ENCODE measurements at places on chromosomes 7 and 10.

GRCh38 chr10:86333826-86334487 is 32.6 kb downstream of the GRID1 start:
- no peak for DNase-seq

- DNase-seq: no peak
These were observed 17.6 kb downstream of the MINDY3 start for GRCh38 chr10:15842556-15843169.

DNA sequence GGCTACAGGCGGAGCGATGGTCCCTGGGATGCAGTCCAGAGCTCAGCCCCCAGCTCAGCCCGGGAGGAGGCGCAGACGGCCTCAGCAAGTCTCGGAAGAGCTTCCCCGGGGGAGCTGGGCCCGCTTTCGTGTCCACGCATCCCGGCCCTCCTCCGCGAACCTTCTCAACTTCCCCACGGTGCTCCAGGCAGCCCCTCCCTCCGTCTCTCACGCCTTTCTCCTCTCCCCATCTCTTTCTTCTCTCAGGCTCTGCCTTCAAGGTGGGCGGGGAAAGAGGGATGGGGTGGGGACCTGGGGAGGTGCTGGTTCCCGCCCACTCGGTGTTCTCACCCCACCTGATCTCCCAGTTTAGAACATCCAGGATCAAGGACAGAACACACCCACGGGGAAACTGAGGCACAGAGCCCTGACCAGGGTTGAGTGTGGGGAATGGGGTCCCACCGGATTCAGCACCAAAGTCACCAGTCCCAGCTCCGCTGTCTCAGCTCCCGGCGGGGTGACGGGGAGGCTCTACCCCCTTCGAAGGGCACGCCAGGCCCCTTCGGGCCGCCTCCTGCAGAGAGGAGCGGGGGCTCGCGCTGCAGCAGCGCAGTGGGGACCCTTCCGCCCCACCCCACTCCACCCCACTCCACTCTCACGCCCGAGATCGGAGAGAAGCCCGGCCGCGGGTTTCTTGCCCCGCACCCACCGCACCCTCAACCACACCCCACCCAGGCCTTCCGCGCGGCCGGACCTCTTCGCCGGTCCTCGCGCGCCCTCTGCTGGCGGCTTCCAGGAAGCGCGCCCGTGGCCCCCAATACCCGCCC is 18.2 kb downstream of the POLL start:
- no peak for DNase-seq

DNA sequence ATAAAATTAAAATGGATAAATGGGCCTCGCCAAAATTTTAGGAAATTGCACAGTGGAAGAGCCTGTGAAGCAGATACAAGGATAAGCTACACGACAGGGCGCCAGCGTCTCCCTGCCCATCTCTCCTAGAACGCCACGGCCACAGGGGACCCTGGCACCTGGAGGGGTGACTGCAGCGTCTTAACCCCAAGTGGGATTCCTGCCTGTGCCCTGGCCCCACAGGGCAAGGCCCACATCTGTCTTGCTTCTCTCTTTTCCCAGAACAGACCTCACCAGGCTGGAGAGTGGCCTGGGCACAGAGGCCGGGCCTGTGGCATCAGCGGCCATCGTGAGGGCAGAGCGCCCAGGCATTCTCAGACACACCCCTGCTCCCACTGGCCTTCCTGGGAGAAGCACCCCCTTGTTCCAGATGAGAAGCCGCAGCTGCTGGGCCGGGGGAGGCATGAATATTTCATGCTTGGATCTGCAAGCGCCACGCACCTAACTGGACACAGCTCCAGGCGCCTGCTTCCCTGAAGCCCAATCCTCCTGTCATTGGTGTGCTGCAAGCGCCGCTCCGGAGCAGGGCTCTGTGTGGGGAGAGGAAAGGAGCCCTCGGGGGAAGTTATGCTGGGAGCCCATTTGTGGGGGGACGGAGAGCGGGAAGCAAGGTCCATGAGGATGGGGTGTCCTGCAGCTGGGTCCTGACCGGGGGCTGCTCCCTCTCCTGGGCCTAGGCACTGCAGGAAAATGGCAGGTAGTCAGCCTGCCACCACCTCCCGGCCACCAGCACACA is 153.5 kb downstream of the ELFN1 start:
- DNase-seq: no peak

DNA sequence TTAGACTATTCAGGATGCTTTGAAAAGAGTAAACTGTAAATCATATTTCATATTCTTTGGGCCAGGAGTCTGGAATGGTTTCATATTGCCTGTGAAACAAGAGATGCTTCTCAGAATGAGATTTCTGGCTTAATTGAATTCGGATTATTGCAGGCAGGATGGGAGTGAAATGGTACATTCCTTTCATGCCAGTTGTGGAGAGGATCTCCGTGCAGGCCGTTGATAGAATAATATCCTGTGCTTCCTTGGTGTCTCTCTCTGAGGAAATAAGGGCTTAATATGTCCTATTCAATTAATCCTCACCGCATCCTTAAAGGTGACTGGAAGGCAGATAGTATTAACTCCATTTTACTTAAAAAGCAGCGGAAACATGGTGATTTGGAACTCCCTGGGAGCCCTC is 56.6 kb downstream of the CUX1 start:
- DNase-seq: no peak

DNA sequence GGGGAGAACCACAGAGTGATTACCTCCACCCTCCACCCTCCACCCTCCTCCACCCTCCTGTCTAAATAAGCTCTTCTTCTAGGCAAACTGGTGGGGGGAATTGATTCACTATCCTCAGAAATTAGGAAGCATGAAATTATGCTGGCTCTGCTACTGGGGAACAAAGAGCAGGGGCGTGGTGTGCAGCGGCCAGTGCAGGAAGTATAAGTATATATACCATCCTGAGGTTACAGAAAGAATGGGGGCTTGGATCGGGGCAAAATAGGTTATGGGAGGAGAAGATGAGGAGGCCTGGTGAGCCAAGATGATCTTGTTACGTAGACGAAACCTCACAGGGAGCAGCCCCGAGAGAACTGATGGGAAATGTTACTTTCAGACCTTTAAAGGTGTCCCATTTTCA is 49.1 kb downstream of the SYPL1 start:
- no peak for DNase-seq

DNA sequence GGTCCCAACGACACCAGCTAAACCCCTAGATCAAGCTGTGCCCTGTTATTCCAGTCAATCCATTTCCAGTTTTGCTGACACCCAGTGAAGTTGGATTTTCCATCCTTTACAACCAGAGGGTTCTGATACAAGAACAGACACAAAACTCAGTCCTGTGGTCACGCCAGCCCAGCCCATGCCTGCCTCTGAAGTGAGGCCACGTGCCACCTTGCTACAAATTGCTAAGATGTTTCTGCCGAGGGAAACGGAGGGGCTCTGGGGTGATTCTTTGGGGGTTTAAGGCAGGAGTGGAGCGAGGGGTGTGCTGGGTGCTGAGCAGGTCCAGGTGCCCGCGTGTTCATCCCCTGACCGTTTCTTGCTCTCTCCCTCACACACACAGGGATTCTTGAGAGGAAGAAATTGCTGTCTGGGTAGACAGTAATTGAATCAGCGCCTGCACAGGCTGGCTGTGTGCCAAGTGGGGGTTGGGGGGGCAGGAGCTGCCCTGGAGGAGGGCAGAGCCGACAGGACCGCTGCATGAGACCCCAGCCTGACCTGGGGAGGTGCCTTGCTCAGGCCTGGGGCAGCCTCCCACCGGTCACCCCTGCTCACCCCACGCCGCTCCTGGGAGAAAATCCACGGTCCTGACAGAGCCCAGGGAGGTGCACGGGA is 38.1 kb downstream of the ADAP1 start:
- DNase-seq: no peak

DNA sequence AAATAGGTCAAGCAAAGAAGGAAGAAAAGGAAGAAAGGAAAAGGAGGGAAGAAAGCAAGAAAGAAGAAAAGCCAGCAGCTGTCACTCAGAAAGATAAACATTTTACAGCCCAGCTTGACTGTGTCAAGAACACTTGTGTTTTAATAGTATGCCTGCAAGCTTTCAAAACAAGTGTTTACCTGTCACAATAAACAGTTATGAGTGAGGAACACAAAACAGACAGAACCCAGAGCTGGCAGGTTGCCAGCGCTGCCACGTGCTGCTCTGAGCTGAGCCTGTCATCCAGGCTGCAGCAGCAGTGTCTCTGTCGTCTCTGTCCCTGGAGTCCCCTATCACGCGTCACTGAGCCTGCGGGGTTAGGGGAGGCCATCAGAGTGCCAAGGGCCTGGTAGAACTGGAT is 827.6 kb upstream of the AUTS2 start:
- DNase-seq: no peak

DNA sequence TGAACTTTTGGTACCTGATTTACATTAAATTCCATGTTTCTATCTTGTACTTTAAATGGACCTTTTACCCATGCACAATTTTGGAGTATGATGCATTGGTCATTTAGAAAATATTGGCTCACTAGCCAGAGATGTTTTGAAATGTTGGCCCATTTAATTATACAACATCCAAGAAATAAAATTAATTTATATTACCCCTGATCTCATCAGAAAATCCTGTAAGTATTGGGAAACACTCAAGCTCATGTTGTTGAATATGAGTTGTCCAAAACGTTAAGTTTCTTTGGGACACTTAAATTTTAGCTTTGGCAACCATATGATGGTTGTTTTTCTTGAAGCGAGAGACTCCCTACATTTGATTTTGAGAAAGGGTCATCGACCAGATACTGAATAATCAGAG is 492.7 kb downstream of the RPS24 start:
- no peak for DNase-seq

GRCh38 chr7:154916856-154917807 is 85.8 kb downstream of the PAXIP1 start:
- no peak for DNase-seq

DNA sequence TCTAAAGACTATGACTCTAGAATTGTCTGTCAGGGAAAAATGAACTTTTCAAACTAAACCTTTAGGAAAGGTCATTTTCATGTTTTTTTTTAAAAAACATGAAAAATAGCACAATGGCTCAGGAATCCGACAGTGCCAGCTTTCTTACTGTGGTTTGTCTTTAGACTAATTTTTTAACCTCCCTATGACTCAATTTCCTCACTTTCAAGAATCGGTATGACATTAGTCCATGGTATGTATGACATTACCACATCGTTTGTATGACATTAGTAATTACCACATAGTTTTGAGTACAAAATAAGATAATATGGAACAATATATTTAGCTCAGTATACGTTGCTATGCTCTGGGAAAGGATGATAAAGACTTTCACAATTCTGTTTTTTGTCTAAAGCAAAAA is 383.2 kb downstream of the PTPRN2 start:
- no peak for DNase-seq

GRCh38 chr7:137032436-137032835 is 164.0 kb downstream of the CHRM2 start:
- no peak for DNase-seq

DNA sequence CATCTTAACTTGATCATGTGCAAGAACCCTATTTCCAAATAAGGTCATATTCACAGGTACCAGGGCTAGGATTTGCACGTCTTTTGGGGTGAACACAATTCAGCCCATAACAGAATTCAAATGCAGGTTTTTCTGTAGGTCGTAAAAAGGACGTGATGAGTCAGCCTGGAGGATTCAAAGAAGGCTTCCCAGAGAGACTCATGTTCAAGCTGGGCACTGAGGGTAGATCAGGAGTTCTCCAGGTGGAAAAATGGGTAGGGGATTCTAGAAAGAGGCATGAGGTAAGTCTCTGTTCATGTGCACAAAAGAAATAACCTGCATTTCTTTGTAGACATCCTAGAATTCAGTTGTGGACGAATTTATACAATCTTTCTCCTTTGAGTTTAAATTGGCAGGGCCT is 160.4 kb downstream of the RPS24 start:
- no peak for DNase-seq

GRCh38 chr7:32079510-32079909 is 9.3 kb upstream of the PDE1C start:
- no peak for DNase-seq

DNA sequence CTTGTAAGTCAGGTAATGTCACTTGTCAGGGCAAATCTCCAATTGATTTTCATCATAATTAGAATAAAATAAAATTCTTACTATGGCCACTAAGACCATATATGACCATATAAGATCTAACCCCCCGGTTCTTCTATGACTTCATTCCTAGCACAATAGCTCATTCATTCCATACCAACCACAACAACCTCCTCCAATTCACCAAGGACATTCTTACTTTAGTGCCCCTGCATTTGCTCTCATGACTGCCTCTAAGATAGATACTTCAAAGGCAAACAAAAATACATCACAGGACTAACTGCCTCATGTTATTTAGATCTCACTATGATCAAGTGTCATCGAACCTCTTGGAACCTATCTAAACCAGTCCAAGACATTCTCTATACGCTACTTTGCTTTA is 90.8 kb downstream of the SNX13 start:
- no peak for DNase-seq

DNA sequence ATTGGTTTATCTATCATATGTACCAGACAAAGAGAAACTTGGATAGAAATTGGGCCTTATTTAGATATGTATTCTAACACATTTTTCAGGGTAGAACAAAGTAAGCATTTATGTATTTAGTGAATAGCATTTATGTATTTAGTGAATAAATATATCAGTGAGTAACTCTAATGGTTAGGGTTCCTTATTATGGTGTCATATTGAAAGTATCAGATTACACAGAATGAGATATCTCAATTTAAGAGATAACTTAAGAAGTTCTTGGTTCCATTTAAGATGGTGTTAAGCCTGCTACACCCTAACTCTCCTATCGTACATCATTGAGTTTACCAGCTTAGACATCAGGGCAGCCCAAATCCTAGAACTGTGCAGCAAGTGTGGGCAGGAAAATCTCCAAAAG is 35.9 kb upstream of the DMTF1 start:
- no peak for DNase-seq

DNA sequence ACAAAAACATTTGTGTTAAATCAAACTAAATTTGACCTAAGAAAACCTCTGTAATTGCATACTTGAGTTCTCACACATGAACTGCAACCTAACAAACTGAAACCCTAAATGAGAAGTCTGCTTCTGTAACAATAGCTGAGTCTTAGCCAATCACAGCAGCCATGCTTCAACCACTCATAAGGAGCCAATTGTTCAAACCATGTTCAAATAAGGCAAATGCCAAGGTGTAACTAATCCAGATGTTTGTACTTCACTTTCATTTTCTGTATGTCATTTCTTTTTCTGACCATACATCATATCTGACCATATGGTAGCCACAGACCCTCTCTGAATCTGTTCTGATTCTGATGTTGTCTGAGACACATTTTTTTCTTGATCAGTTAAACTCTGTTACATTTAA is 47.5 kb upstream of the ANTXRL start:
- DNase-seq: no peak

- DNase-seq: no peak
These were observed 864.8 kb downstream of the GATA3 start for GRCh38 chr10:8919280-8919679.

DNA sequence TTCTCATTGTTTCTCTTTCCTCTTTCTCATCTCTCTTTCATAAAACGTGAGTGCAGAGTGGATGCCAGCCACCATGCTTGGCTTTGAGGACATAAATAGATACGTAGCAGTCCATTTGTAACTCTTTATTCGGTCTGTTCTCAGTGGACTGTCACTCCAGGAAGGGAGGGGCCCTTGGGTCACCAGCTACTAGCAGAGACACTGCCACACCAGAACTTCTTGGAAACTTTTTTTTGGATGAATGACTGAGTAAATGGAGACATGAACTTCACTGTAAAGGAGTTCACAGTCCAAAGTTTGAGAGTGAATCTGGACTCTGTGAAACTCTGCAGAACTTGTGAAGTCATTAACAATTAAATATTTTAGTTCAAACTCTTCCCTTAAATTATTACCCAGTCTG is 20.2 kb downstream of the CHN2 start:
- no peak for DNase-seq

GRCh38 chr10:119595676-119596515 is 868 bp downstream of the TIAL1 start:
- peak; percentile 31 for DNase-seq

Measured in left renal cortex interstitium (tissue), 4 donors.